ENCODE measurements at places on chromosomes 7 and 10.

GRCh38 chr10:43407576-43408330 lies 1.2 kb downstream of the HNRNPF start:
- peak; percentile 90 for DNase-seq

GRCh38 chr10:127266431-127266830 lies 70.0 kb upstream of the INSYN2A start:
- DNase-seq, result no peak

- no peak for DNase-seq
These were observed 94.1 kb downstream of the SORCS3 start for GRCh38 chr10:104735036-104735756.

DNA sequence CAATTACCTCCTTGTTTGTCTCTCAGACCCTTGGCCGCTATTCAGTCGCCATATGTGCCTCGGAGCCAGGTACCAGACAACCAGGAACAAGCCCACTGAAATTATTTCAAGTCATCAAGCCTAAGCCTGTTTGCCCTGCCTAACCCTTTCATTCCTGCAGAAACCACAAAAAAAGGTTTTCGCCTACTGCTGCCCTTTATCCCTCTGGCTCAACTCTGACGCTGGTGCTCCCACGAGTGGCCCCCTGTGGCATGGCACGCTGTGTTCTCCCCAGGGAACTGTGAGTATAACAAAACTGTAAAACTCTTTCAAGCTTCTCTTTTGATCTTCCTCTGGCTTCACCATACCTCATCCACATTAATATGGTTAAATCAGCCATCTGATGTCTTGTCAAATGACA lies 215.7 kb upstream of the CDC14C start:
- DNase-seq, result peak; percentile 7

GRCh38 chr10:125928928-125929585 lies 32.7 kb downstream of the FANK1 start:
- no peak for DNase-seq

DNA sequence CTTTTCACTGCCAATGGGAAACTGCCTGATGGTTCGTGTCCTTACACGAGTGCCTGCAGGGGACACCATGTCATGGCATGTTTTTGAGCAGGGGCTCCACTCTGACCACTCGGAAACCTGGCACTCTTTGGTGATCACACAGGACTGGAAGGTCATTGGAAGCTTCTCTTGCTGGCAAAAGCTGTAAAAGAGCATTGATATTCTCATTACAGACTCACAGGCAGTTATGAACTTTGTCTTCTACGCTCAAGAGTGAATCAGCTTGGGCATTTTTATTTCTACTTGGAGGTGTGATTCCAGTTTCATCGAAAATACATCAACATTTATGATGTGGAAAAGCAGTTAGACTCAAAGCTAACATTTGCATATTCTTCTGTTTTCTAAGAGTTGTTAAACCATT lies 238.7 kb downstream of the THSD7A start:
- DNase-seq, result no peak

GRCh38 chr7:106313966-106314365 lies 29.2 kb upstream of the NAMPT start:
- peak; percentile 98 for DNase-seq
